ENCODE measurements at places on chromosomes 7 and 10. TPM values are rescaled to one million over a fixed set of nuclear protein-coding genes. Genes with fewer than 3 reads are reported as not detected.

The ZPBP gene
- not detected for total RNA-seq

The EBF3 gene
- total RNA-seq = under 0.01 TPM

The HHEX gene
- total RNA-seq = 3.5 TPM

The ABCC2 gene
- total RNA-seq = 0.66 TPM

The NME8 gene
- total RNA-seq = not detected
